OCI-M1 (cell line): ENCODE measurements at places on chromosomes 1 and 21.

GRCh38 chr1:201463071-201463552 is 5.9 kb downstream of the PHLDA3 start:
- DNase-seq: peak; percentile 43

- DNase-seq: no peak
Observed at GRCh38 chr1:90718411-90719329, 1.6 kb upstream of the BARHL2 start.

GRCh38 chr1:212649020-212649419 is 40.5 kb downstream of the ATF3 start:
- no peak for DNase-seq

- peak; percentile 94 for DNase-seq
Observed at GRCh38 chr1:26677306-26678115, 18.3 kb upstream of the ARID1A start.

DNA sequence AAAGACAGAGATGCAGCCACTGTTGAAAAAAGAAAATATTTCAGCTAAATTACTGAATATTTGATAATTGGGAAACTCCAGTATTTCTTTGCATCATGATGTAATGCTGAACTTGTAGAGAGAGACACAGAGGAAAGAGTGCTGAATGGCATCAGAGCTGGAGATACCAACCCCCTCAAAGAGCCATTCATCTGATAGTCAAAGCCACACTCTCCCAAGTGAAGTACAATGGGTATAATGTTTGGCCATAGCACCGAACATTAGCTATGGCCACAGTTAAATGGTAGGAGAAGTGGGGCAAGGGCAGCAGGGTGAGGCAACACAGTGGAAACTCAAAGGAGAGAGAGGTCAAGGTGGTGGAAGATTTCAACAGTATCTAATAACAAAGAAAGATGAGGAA is 107.5 kb upstream of the TNFSF4 start:
- no peak for DNase-seq

DNA sequence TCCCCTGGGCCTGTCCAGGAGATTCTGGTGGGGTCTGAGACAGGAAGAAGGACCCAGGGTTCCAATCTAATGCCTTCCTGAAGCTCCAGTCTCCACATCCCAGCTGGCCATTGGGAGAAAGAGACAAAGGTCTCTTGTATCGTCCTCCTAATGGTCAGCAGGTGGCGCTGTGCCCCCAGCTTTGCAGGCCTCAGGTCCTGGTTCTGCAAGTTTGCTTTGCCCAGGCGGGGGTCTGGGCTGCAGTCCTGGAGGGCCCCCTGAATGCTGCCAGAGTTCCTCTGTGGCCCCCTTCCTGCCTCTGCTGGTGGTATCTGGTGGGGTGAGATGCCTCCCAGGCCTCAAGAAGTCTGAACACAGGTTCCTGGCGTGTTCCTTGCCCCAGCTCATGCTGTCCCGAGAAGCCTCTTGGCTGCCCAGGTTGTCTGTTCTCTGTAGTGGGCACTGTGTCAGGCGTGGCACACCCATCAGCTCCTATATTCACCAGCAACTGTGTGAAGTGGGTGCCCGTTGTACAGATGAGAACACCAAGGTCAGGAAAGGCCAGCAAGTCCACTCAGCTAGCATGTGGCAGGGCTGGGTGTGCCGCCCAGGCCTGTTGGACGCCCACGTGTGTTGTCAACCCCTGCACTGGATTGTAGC is 33.8 kb upstream of the CSF3R start:
- peak; percentile 66 for DNase-seq
